Caco-2 (cell line): ENCODE measurements at places on chromosomes 4 and X. TPM values are rescaled to one million over a fixed set of nuclear protein-coding genes. Genes with fewer than 3 reads are reported as not detected.
A peak's percentile ranks its signal among the peaks of the same experiment; 100 is the strongest.

EFHC2 gene
- total RNA-seq = not detected in 2 replicates

PIR gene
- 12.0 and 15.7 TPM in 2 replicates for total RNA-seq

GRCh38 chrX:107484002-107484726, 34.7 kb downstream of the FRMPD3 start:
- peak; percentile 39 for DNase-seq

- no peak for DNase-seq
Measured at GRCh38 chr4:94598758-94599157, 147.0 kb downstream of the PDLIM5 start.
